ENCODE measurements at places on chromosomes 6 and 20. TPM values are rescaled to one million over a fixed set of nuclear protein-coding genes. Genes with fewer than 3 reads are reported as not detected.

GRCh38 chr6:158043586-158044524, 62.2 kb downstream of the SYNJ2 start:
- no peak for DNase-seq
- H3K4me1 ChIP-seq: no peaks in the 10 kb centered on the region
- H3K27me3 ChIP-seq: no peaks in the 10 kb centered on the region
- no peaks in the 10 kb centered on the region for H3K36me3 ChIP-seq

DNA sequence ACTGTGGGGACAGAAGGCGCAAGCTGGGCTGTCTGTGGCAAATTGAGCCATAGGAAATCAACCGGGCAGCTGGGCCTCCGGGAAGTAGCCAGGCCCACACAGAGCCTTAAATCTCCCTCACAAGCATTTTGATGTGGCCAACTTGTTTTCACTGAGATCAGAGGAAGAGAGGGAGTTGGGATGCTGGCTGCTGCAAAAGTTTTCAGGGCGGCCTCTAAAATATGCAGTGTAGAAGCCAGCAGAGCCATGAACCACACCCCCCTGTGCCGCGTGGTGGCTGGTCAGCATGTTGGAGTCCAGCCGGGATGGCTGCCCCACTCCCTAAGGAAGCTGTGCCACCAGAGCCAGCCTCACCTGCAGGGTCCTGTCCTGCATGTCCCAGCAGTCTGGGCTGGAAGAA, 167.4 kb downstream of the CDC5L start:
- DNase-seq: no peak
- no peaks in the 10 kb centered on the region for H3K27me3 ChIP-seq
- H3K4me1 ChIP-seq: peaks cover 7% of the 10 kb centered on the region
- H3K36me3 ChIP-seq: no peaks in the 10 kb centered on the region

DNA sequence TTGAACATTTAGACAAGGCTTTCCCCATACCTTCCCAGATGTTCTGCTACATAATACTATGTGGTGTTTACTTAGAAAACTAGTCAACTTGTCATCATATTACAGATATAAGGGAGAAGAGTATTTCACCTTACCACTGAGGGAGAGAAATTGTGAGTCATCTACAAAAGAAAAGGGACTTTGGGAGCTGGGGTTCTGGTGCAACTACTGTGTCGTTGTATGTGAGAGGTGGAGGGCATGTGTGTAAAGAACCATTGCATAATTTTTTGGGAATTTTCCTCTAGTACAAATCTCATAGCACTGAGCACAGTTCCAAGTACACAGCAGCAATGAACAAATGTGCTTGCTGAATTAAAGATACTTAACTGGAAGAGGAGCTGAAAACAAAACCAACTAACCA, 665.6 kb downstream of the DHX35 start:
- no peak for DNase-seq
- no peak overlapping the region for H3K27ac ChIP-seq
- H3K4me3 ChIP-seq: no peak overlapping the region
- no peaks in the 10 kb centered on the region for H3K27me3 ChIP-seq

The VGLL2 gene
- total RNA-seq: not detected

- DNase-seq: no peak
- no peaks in the 10 kb centered on the region for H3K27me3 ChIP-seq
- peaks cover 5% of the 10 kb centered on the region for H3K4me1 ChIP-seq
- H3K27ac ChIP-seq: no peak overlapping the region
These were observed 119.9 kb upstream of the ZNF217 start for GRCh38 chr20:53713328-53714056.

DNA sequence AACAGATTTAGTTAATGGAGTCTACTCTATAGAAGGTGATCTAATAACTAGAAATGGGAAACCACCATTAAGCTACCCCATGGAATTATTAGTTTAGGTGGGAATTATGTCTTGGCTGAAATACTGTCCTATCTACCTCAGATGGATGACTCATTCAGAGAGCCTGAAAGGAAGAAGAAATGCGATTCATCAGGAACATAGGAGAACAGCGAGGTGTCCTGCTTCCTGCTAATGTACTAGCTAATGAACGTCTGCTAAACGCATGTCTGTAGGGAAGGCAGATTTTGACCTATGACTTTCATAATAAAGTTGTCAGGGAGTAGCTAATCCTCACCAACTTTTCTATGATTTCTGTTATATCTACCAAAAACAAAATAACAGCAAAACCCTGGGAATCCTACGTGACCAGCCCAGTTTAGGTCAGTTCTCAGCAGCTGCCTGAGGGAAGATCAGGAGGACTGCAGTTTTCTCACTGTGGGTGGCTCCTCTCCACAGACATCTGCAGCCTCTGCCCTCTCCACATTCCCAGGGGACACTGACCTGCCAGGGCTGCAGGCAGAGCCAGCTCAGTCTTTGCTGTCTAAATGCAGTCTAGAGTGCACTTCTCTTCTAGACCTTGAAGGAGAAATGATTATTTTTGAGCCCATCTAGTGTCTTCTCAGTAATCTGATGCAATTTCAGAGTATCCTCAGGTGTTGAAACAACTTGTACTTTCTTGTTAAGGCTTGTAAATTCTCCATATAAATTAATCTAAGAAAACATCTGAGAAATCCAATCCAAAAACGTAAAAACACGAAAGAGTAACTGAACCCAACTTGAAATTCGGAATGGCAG, 18.1 kb upstream of the SFT2D1 start:
- no peaks in the 10 kb centered on the region for H3K4me1 ChIP-seq
- no peak overlapping the region for H3K4me3 ChIP-seq
- DNase-seq: no peak
- H3K27me3 ChIP-seq: no peaks in the 10 kb centered on the region

DNA sequence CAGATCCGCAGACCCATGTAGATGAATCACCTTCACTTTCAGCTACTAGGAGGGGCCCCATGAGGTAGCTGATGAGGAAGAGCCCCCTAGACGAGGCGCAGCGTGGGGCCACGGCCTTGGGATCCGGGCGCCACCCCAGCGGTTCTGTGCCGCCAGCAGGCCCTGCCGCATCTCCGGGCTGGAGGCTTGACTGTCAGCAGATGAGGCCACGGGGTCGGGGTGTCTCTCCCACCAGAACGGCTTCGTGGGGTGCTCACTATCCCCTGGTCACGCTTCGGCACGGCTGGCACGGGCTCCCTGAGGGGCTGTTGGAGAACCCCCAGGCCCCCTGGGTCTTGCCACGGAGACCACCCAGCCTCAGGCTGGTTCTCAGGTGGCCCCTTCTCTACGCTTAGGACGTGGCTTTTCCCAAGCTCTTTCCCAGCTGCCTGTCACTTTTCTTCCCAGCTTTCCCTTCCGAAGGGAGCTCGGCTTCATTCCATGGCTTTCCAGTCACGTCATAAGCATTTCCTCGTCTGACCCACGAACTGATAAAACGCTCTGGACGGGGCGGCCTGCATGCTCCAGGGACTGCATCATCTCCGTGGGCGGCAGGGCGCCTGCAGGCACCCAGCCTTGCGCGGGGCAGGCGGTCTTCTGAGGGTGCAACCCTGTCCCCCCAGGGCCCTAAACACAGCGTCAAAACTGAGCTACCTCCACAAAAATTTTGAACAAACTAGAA, 85.9 kb downstream of the THBS2 start:
- no peak overlapping the region for H3K27ac ChIP-seq
- no peaks in the 10 kb centered on the region for H3K4me1 ChIP-seq
- no peak for DNase-seq
- no peaks in the 10 kb centered on the region for H3K27me3 ChIP-seq
